Stimulated activated CD4-positive, alpha-beta T cell treated with anti-CD3 and anti-CD28 coated beads, Interleukin-2, amount 100 ng/mL, for 48 hours (primary cell): ENCODE measurements at places on chromosomes 6 and 20.

DNA sequence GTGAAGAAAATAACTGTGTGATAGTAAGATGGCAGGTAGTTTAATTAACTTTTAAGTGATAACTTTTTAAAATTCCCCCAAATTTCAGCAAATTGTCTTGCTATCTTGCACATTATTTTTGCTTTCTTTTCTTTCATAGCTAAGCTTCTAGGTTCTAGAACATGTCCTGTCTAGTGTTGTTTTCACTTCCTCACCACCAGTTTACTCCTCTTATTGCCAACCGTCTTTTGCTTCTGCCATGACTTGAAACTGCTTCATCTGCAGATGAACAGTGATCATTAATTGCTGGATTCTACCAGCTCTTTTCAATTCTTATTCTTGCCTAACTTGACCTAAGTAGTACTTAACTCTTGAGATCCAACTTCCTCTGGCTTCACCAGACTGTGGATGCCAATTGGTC lies 137.8 kb downstream of the CENPW start:
- DNase-seq: no peak

DNA sequence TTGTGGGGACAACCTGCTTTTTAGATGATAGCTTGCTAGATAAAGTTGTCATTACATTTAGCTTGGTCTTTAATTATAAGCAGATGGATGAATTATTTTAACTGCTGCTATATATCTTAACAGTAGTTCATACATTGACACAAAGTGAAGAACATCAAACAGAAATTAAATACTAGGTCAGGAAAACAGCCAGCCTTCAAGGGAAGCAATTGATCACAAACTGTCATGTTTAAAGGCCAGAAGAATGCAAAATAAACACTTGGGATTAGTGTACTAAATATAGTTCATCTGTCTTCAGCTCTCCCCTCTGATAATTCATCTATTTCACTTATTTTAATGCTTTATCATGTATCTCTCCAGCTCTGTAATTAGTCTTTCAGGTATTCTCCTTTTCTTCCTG lies 225.1 kb upstream of the FERMT1 start:
- DNase-seq: no peak

DNA sequence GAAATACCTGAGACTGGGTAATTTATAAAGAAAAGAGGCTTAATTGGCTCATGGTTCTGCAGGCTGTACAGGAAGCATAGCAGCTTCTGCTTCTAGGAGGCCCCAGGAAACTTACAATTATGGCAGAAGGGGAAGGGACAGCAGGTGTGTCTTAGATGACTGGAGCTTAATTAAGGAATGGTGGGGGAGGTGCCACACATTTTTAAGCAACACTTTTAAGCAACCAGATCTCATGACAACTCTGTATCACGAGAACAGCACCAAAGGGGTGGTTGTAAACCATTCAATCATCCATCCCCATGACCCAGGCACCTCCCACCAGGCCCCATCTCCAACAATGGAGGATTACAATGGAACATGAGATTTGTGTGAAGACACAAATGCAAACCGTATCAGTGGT lies 26.9 kb downstream of the FIG4 start:
- no peak for DNase-seq

DNA sequence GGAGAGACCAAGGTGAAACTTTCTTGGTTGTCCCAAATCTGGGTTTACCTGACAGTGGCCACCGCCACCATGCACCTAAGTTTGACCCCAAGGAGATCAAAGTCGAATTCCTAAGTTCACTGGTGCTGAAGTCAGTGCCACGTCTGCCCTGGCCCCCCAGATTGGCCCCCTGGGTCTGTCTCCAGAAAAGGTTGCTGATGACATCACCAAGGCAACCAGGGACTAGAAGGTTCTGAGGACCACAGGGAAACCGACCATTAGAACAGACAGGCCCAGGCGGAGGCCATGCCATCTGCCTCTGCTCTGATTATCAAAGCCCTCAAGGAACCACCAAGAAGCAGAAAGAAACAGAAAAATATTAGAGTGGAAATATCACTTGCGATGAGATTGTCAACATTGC lies 91.2 kb downstream of the DLL1 start:
- no peak for DNase-seq

- no peak for DNase-seq
Observed at GRCh38 chr6:53813096-53813495, 18.3 kb downstream of the LRRC1 start.

- DNase-seq: no peak
Observed at GRCh38 chr6:72002415-72002814, 116.1 kb downstream of the RIMS1 start.

- DNase-seq: no peak
Observed at GRCh38 chr6:15319677-15320076, 73.8 kb downstream of the JARID2 start.

DNA sequence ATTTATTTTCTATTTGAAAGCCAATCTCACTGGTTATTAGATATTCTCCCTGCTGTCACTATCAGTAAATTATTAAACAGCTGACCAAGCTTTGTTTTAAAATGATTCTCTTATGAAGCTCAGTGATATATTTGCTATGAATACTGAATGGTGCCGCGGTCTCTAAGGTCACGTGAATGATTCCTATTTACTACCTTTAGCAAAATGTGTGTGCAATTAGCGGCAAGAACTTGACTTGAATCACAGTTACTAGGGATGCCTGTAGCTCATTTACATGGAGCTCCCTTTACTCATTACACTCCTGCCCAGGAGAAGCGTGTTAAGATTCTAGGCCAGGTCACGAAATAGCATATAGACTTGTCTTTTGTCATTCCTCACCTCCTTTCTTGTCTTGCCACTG lies 12.4 kb upstream of the PTPRT start:
- DNase-seq: no peak

DNA sequence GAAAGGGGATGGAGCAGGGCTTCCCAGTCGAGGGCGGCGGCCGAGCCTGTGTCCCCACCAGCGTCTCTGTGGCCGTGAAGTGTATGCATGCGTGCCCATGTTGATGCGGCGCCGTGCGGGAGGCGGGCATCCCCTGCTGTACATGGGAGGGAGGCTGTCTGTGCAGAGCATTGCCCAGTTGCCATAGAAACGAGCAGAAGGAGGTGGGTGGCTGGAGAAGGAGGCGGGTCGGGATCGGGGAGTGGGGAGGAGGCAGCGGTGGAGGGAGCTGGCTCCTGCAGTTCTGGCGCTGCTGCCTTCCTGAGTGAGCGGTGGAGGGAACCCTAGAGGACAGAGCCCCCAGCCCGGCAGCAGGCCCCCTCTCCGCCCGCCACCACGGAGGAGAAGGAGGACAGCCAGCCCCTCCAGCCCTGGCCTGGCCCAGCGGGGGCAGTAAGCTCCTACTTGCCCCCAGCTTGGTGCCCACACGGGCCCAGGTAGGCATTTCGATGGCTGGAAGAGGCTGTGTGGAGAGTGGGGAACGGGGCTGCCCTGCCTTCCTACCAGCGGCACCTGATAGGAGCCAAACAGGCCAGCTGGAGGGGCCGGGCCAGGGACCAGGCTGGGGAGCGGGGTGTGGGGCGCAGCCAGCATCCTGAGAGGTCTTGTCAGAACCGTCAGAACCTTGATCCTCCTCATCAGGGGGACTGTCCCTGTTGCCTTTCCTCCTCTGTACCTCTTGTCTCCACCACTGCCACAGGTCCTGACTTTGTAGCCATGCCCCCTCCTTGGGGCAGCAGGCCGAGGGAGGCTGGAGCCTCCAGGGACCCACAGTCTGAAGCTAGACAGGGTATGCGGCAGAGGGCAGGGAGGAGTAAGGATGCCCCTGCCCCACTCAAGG lies 41.3 kb downstream of the SPDEF start:
- no peak for DNase-seq

DNA sequence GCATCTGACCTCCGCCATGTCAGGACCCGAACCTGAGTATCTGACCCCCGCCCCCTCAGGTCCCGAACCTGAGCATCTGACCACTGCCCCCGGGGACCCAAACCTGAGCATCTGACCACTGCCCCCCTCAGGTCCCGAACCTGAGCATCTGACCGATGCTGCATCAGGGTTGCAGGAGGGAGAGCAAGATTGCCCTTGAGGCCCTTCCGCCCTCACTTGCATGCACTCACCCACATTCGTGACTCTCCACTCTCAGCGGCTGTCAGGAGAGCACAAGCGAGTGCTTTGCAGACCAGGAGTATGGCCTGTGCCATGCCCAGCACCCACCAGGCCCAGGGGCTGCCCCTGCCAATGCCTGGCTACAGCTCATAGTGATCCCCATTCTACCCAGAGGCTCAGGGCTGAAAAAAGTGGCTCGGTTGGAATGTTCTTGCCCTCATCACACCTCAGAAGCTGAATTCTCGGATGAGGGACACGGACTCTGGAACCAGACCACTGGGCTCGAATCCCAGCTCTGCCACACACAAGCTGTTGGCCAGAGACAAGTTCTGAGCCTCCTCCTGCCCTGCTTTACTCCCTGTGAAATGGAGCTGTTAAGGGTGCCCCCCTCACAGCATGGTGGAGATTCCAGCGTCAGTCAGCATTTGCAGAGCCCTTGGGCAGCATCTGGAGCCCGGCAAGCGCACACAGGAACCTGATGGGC lies 82.1 kb downstream of the DLL1 start:
- no peak for DNase-seq
